ENCODE measurements at places on chromosomes 7 and 10.

DNA sequence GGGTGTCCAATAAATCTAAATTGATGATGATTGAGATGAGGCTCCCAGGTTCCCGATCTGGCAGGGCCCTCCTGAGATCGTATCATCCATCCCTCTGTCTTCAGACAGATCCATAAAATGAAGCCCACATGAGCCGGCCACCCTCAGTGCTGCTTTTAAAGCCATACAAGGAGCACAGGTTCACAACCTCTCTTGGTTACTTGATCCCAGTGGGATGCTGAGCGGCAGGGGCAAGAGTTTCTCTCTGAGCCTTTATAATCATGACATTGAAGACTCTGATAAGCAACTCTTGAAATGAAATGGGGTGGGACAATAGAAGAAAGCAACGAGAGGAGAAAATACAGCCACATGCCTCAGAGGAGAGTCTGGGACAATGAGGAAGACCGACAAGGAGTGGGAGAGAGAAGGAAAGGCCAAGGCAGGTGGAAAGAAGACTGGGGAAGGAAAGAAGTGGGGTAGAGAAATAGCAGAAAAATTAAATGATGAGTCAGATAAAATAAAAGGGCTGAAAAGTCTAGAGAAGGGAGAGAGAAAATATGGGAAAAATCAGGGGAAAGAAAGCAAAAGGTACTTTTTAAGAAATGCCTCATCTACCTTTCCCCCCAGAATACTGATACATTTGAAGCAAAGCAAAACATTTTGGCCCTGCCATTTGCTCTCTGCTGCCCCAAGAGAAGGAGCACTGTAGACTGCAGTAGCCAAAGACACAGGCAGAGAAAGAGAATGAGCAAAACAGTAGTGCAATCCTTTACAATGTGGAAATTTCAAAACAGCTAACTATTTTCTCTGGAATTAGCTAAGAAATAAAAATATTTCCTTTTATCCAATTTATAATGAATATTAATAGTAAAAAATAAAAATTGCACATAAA lies 14.6 kb downstream of the GBX1 start:
- DNase-seq = no peak

GRCh38 chr7:149145031-149145845 lies 2.0 kb upstream of the ZNF398 start:
- no peak for DNase-seq

- no peak for DNase-seq
Measured at GRCh38 chr10:110784198-110784597, 87.5 kb upstream of the PDCD4 start.

DNA sequence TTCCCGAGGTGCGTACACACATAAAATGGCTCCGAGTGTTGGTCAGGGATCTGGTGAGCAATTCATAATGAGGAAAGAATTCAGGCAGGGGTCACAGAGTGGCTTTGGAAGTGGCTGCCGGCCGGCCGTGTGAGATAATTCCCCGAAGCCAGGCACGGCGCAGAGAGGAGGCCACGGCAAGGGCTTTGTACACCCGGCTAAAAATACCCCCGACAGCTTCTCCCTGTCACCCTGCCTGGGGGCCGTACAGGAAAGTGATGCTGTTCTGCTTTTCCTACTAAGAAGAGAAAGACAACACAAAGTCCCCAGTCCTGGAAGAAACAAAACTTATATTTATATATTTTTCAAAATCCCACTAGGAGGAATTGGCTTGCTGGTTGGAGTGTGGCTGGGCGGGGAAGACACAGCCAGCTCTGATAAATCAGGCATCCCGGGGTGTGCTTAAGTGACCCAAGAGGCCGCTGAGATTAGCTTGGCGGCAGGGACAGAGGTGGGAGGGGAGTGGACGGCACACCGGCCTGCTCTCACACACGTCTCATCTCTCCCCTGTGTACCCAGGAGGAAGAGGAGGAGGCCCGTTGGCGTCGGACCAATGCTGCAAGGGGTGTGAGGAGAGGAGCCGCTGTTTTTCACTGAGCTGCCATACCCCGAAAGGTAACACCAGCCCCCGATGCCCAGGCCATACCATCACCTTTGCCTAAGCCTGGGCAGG lies 70.5 kb downstream of the ZMIZ1 start:
- no peak for DNase-seq

GRCh38 chr7:154171422-154171821 lies 119.2 kb downstream of the DPP6 start:
- DNase-seq = no peak

GRCh38 chr10:124152139-124153022 lies 59.0 kb upstream of the CHST15 start:
- DNase-seq = no peak

GRCh38 chr7:82164410-82164809 lies 279.2 kb downstream of the CACNA2D1 start:
- DNase-seq = no peak

GRCh38 chr7:120303105-120303504 lies 30.1 kb downstream of the KCND2 start:
- no peak for DNase-seq

- DNase-seq = no peak
Measured at GRCh38 chr7:79055722-79056415, 397.6 kb downstream of the MAGI2 start.
